ENCODE measurements at places on chromosomes 7 and 10.

DNA sequence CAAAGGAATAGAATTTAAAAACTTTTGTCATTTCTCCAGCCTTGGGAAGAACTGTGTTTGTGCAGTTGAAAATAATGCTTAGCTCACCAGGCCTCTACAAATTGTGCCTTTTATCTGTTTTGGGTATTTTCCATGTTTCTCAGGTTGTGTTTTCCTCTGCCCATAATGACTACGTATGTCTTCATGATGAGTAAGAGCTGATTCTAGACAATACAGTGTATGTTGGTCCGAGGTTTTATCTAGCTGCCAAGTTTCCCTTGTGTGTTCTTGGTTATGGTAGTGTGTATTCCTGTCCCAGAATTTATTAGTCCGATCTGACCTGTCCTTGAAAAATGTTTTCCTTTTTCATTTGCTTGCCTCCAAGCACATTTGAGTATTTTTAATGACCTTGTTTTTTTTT, 83.7 kb upstream of the GLCCI1 start:
- DNase-seq = no peak

GRCh38 chr7:135414850-135415439, 95.0 kb downstream of the CNOT4 start:
- no peak for DNase-seq

DNA sequence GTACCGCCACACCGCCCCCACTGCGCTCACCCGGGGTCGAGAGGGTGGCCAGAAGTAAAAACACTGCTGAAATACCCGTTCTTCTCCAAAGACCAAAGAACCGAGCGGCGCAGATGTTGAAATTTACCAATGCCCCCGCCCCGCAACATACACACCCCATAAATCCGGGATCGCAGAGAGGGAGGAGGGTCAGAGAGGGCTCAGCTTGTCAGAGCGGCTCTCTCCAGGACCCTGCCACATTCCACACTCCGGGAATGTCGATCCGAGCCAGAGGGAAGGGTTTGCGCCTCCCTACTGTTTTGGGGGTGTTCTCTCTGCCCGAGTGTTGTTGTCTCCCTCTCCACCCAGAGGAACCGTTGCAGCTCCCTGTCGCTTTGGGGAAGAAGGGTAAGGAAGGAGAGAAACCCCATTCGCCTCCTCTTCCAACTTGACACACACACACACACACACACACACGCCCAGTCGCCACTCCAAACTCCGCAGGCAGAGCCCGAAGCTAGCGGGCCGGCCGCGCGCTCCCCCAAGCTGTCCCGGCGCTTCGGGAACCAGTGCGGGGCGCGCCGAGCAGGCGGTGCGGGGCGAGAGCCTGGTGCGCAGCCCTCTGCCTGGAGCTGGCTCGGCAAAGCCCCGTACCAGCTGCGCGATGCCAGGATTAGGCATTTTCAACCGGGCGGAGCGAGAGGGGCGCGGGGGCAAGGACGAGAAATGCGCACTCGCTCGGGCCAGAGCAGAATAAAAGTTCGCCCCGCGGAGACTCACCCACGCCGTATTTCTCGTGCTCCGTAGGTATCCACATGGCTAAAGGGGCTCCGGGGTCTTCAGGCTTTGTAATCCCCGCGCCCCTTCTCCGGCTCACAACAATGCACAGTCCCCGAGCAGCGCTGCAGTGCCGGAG, 609 bp downstream of the DOCK4 start:
- peak; percentile 15 for DNase-seq

GRCh38 chr7:118657391-118658005, 433.0 kb downstream of the ANKRD7 start:
- no peak for DNase-seq

DNA sequence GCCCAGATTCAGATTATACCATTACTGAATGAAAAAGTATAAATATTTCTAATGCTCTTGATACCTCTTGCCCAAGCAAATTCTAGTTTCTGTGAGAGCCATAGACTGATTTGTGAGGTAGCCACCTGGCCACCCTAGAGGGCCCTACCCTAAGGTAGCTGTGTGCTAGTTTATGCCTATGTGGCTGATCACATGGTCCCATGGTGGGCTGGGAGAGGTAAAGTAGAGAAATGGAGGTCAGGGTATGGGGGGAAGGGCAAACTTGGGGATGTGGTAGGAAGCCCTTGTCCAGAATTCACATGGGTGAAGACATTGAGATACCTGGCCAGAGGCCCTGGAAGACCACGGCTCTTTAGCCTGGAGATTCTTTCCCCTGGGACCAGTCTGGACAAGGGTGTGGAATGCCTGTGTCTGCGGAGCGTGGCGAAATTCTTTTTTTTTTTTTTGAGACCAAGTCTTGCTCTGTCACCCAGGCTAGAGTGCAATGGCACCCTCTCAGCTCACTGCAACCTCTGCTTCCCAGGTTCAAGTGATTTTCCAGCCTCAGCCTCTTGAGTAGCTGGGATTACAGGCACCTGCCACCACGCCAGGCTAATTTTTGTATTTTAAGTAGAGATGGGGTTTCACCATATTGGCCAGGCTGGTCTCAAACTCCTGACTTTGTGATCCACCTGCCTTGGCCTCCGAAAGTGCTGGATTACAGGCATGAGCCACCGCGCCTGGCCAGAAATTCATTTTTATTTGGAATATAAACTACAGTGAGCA, 639.4 kb downstream of the ACTR3B start:
- DNase-seq = no peak

- DNase-seq = no peak
Observed at GRCh38 chr10:99905971-99906370, 103.8 kb downstream of the DNMBP start.

GRCh38 chr10:4902571-4903011, 60.6 kb upstream of the AKR1C1 start:
- DNase-seq = no peak

Data from CD4-positive, alpha-beta T cell (primary cell).